ENCODE measurements at places on chromosomes 11 and 22. TPM values are rescaled to one million over a fixed set of nuclear protein-coding genes. Genes with fewer than 3 reads are reported as not detected.

DNA sequence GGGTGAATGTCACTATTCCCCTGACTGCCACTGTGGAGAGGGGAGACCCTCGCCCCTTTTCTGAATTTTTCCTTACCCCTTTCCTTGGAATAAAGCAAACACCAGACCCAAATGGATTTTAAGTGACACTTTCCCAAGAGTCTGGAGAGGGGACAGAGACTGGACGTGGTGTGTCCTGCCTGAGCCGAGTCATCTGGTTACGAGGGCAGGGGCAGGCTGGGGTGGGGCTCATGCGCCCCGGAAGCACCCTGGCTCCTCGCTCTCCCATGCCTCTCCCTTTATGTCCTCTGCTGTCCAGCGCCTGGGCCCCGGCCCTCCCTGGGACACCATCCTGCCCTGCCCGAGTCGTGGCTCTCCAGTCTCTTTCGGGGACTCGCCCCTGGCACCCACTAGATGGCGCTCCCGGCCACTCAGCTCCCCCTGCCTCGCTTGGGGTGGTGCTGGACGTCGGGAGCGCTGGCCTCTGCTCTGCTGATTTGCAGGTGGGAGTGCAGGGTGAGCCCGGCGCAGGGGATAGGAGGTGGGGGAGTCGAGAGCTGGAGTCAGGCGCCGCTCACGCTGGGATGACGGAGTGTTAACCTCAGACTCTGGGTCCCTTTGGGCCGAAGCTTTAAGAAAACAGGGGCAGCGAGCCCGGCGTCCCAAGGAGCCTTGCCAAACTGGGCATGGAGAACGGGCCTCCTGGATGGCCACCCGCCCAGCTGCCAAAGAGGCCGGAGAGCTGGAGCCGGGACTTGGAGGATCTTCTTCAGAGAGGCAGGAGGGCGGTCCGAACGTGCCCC lies 89.8 kb downstream of the RPS6KA4 start:
- peak; percentile 43 for DNase-seq

The LRRC56 gene
- 0.24 TPM for total RNA-seq

GRCh38 chr11:120025606-120026335 lies 112.1 kb downstream of the TRIM29 start:
- DNase-seq: no peak

GRCh38 chr22:31342389-31343140 lies 3.6 kb downstream of the PATZ1 start:
- no peak for DNase-seq

DNA sequence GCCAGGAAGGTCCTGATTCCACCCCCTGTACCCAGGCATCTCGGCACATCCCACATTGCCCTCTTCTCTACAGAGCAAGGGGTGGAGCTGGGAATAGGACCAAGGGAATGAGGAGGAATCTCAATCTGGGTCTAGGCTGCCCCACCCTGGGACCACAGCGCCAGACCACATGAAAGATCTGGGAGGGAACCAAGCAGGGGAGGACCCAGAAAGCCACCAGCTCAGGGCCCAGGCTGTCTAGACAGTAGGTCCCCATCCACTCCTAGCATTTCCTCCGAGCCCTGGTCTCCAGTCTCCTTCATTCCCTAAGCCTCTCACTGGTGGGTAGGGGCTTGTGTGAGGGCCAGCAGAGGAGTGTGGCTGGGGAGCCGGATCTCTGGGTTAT lies 11.6 kb downstream of the PHLDB1 start:
- no peak for DNase-seq

Measured in omental fat pad (tissue), 4 donors.